Cerebellar nuclear complex (tissue), 1 donor: ENCODE measurements at places on chromosomes 7 and 10.

GRCh38 chr10:74175510-74176379 lies 24.7 kb downstream of the ADK start:
- no peak for DNase-seq

DNA sequence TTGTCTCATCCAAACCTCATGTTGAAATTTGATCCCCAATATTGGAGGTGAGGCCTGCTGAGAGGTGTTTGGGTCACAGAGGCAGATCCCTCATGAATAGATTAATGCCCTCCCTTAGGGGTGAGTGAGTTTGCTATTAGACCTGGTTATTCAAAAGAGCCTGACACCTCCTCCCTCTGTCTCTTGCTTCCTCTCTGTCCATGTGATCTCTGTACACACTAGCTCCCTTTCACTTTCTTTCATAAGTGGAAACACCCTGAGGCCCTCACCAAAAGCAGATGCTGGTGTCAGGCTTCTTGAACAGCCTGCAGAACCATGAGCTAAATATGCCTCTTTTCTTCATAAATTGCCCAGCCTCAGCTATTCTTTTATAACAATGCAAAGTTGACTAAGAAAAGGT lies 447.1 kb downstream of the MDFIC start:
- DNase-seq, result no peak

DNA sequence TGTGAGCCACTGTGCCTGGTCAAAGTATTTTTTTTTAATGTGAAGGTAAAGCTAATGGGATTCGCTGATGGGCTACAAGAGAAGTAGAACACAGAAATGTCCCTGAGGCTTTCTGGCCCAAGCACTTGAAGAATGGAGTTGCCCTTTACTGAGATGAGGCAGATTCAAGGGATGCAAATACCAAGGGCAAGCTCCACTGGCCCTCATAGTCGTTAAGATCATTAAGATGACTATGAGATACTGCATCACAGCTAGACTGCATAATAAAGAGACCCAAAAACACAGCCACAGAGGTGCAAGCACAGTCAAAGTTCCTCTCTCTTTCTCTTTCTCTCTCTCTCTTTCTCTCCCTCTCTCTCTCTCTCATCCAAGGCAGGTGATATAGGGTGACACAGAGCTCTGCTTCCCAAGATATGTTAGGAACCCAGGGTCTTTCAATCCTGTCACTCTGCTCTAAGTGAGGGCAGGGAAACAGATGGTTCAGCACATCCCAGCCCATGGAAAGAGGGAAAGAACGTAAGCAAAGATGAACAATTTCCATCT lies 117.4 kb downstream of the SFMBT2 start:
- DNase-seq, result no peak

DNA sequence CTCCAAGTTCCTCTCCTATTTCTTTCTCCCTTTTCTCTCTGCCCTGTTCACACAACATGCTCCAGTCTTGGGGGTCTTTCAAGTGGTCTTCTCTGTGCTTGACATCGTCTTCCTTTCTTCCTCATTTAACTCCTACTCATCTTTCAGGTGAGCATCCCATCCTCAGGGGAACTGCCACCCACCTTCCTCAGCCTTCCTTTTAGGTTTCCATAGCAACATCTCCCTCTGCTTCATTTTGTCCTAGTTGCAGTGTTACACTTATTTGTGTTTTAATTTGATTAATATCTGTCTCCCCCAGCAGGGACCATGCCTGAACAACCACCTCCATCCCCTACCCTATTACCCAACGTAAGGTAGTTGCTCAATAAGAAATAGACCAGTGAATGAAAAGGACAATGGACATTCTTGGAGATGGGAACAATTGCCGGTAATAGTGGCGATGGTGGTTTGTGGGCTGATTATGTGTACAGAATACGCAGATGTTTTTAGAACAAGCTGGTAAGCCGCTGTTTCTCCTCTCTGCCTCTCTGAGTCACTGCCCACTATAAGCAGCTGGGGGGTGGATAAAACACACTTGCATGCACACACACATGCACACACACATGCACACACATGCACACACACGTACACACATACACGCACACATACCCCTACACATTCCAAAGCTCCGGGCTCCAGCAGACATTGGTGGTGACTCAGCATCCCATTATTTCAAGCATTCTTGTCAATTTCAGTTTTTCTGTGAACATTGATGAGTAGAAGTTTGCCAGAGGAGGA lies 251.6 kb downstream of the GATA3 start:
- DNase-seq, result no peak

GRCh38 chr10:60099998-60100747 lies 193.8 kb upstream of the CCDC6 start:
- DNase-seq, result no peak

- no peak for DNase-seq
Observed at GRCh38 chr10:73914036-73914435, 3.1 kb downstream of the PLAU start.

DNA sequence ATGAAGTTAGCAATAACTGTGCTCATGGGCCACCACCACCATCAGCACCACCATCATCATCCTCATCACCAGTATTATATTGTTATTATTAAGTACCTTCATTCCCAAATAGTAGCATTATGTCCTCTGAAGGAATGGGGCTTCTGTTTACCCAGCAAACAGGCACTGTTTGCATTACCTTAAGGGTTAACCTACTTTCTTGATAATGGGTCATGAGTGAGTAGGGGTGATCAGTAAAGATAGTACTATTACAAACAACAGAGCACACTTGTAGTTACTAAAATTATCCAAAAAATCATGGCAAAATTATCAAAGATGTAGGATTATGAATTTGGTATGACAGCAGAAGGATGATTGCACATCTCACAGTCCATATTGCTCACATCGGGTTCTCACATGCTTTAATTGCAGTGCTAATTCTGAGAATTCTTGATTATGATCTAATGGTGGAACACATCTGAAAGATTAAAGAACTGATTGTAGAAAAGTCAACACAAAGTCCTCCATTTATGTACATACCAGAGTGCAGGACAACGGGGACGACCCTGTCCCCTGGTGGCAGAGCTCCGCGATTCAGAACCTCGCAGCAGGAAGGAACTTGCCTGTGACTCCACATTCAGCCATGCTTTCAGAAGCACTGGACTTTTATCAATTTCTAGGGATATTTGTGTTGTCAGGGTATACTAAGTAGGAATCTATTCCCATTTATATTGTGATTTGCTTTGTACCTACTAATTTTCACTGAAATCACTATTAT lies 31.0 kb downstream of the PDE1C start:
- DNase-seq, result no peak

DNA sequence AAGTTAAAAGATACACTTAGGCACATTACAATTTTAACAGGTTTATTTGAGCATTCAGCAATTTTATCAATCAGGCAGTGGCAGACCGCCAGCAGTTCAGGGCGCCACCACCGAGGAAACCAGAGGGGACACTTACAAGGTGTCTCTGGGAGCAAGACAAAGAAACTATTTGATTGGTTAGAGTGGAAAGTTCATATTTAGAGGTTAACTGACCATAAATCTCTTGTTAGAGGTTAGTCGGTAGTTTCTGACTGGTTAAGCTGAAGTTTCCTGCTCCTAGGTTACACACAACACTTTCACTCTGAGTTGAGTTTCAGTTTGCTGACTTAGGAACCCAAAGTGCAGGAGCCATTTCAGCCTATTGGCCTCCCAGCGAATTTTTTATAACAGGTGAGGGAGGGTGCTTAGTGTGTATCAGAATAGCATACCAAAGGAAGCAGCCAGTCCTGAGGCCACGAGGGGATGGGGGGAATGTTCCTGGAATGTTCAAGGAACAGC lies 10.8 kb upstream of the PVRIG start:
- DNase-seq, result no peak
